Effector memory CD4-positive, alpha-beta T cell (primary cell): ENCODE measurements at places on chromosomes 16 and 17.

DNA sequence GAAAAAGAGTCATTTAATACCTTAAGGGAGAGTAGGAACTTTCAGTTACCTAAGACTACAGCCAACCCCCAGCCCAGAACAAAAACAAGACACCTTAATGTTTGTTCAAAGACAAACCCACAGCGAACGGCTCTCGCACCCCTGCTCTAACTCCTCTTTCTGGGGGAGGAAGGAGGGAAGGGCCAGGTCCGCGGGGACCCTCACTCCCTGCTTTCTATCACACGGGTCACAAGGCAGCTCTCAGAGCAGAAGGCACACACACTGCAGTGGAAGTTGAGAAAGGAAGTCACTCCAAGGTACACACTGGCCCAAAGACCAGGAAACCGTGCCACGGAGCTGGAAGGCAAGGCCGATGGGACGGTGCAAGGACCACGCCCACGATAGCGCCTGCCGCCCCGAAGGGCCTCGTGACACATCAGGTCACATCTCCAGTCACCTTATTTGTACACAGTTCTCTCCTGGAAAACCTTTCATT lies 10.0 kb downstream of the LITAFD start:
- DNase-seq, result no peak

GRCh38 chr17:40323391-40324381 lies 14.7 kb downstream of the RARA start:
- peak; percentile 84 for DNase-seq

DNA sequence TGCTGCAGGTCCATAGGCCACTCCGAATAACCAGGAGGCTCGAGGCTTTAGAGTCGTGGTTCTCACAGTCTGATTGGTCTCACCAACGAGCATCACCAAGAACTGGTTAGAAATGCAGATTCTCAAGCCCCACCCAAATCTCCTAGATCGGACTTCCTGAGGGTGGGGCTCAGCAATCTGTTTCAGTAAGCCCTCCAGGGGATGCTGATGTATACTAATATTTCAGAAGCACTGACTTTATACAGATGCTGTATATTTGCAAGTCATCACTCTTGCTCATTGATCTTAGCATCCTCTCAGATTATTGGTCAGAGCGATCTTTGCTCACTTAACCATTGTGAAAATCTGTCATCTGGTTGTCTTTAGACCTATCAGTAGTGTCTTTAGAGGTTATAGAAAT lies 4.4 kb upstream of the VAC14 start:
- DNase-seq, result no peak

- no peak for DNase-seq
Measured at GRCh38 chr16:64841071-64841470, 280.8 kb downstream of the CDH11 start.

- DNase-seq, result no peak
Measured at GRCh38 chr17:4125552-4125951, 17.3 kb downstream of the ZZEF1 start.

DNA sequence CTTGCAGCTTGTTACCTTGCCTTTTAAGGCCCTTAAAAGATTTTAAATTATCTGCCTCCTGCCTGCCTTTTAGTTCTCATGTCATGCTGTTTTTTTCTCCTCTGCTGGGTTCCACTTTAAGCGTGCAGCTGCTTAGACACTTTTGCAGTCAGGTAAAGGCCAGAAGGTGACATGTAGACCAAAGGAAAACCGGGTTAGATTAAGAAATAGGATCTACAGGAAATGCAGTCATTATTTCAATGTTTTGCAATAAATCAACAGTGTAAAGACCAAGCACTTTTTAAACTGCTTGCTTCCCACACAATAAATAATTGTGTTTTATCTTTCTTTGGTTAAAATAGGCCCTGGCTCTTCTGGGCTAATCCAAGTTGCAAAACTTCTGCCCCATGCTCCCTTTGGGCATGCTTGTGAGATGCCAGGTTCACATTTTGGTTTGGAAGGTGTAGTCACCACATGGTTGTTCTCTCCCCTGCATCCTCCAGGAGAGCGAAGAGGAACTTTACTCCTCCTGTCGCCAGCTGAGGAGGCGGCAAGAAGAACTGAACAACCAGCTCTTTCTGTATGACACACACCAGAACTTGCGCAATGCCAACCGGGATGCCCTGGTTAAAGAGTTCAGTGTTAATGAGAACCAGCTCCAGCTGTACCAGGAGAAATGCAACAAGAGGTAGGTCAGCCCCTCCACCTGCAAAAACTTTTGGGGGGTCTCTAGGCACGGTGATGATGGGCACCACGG lies 54.9 kb downstream of the SDR42E1 start:
- no peak for DNase-seq

DNA sequence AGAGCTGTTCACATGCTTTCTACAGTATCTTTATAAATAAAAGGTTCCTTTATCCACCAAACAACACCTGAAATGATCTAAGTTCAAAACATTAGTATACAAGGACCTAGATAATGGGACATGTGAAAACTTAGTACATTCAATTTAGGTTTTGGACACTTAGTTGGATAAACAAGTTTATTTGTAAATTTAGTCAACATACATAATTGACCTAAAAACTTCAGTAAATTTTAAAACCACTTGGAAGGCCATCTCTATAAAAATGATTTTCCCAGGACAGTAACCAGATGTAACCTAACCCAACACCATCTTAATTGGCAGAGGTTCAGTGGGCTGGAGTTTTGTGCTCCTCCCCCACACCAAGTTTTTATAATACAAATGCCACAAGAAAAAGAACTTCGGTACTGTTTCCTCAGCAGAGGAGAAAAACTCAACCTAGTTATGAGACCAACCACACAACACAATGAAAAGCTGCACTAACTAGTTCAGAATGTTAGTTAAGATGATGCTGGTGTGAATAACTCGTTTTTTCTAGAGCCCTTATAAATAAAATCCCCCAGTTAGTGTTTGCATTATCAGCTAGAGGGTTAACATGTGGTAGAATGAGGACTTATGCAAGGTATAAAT lies 7.2 kb upstream of the UNK start:
- DNase-seq, result no peak

- DNase-seq, result no peak
Measured at GRCh38 chr16:81478876-81479511, 34.4 kb downstream of the CMIP start.

DNA sequence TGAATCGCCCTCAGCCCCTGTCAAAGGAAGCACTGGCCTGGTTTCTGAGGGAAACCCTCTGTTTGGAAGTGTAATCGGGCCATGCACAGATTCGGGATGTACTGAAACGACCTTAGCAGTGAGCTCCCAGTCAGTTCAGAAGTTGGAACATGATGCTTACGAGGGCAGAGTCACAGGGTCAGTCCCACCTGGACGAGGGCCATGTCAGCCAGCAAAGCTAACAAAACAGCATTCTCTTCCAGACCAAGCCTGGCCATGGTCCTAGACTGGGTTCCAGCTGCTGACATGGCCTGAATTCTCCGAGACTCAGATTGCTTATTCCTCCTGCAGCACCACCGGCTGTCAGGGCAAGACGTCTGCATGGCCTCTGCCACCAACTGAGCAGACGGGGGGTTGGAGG lies 192.2 kb upstream of the WSCD1 start:
- DNase-seq, result no peak

- DNase-seq, result no peak
Measured at GRCh38 chr17:41486809-41487530, 2.7 kb downstream of the KRT36 start.

DNA sequence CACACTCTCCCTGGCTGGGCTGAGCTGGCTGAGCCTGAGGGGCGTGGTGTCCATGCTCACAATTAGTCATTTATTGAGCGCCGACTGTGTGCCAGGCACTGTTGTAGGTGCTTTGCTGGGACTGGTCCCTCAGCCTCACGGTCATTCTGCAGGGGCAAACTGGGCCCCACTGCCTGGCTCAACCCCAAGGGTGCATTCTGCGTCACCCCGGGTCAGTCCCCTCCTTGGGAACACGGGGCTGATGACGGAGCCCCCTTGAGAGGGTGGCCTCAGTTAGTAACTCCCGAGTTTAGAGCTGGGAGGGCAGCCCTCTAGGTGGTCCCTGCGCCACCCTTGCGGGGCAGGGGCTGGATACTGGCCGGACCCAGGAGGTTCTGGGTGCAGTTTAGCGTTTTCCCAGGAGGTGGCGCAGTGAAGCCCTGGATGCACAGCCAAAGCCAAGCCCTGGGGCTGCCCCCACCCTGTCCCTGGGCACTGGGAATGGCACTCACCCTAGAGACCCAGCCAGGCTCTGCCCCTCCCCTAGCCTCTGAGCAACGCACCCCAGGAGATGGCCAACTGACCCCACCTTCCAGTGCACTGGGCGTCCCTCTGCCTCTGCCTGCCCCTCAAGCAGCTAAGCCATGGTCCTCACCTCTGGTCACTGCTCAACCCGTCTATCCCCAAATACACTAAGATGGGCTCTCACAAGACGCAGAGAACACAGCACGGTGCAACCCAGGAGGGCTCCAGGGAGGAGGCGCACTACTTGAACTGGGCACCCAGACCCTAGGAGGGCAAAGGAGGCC lies 243.2 kb upstream of the GSE1 start:
- no peak for DNase-seq

GRCh38 chr17:45361451-45361850 lies 44.6 kb upstream of the MAP3K14 start:
- no peak for DNase-seq

- no peak for DNase-seq
Measured at GRCh38 chr17:45251931-45252330, 10.0 kb downstream of the SPATA32 start.

GRCh38 chr17:32558997-32559650 lies 72.3 kb downstream of the CDK5R1 start:
- DNase-seq, result no peak

- no peak for DNase-seq
Measured at GRCh38 chr17:5225668-5226457, 8.8 kb downstream of the SCIMP start.

DNA sequence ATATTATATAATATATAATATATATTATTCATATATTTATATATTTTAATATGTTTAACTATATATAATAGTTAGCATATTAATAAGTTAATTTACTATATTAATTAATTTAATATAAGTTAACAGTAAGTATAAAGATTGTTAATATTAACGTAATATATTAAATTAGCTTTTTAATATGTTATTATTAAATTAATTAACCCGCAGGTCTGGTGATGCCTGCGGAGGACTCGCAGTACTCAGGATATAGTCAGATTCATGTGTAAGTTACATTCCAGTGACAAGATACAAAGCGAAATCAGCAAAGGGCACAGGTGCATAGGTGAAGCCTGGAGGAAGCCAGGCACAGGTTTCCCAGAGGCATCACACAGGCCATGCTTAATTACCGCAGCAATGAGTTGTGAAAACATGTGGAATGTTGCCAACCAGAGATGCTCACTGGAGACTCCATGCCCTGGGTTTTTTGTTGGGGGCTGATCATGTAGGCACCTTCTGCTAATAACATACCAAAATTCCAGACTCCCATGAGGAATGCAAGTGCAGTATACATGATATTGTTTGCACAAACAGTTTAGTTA lies 130.4 kb upstream of the MPHOSPH6 start:
- no peak for DNase-seq

- DNase-seq, result no peak
Measured at GRCh38 chr16:14175086-14175485, 104.0 kb downstream of the MRTFB start.

DNA sequence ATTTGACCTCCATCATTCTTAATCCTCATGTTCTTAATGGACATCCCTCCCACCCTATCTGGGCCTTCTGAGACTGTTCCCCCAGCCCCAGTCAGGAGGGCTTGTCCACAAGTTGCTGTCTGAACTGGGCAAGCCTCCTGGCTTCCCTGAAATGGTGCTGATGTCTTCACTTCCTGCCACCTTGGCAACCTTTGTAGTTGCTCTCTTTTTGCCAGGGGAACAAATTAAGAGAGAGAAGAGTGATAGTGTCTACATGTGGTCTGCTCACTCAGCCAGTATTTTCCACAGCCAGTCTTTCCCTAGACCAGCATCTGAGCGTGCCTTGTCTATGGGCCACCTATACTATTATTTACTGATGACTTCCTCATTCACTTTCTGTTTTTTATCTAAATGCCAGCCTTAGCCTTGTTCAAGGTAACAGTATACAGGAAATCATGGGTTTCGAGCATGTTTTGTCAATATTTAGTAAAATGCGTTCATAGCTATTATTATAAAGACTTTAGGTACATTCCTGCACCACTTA lies 710.1 kb downstream of the MAF start:
- DNase-seq, result no peak

DNA sequence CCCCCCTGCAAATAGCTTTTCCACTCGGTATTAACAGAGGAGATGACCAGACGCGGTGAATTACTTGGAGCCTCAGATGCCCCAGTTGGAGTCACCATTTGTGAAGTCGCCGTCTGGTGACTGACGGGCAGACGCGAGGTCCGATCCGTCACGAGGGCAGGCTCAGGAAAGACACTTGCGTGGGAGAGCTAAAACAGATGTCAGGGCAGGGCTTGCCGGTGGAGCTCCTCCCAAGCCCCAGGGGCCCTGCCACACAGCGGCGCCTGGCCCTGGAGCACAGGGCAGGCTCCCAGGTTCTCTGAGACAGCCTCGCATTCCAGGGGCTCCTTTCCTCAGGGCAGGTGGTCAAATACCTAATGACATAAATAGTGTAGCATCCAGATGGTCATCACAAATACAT lies 348.3 kb downstream of the C16orf95 start:
- no peak for DNase-seq

DNA sequence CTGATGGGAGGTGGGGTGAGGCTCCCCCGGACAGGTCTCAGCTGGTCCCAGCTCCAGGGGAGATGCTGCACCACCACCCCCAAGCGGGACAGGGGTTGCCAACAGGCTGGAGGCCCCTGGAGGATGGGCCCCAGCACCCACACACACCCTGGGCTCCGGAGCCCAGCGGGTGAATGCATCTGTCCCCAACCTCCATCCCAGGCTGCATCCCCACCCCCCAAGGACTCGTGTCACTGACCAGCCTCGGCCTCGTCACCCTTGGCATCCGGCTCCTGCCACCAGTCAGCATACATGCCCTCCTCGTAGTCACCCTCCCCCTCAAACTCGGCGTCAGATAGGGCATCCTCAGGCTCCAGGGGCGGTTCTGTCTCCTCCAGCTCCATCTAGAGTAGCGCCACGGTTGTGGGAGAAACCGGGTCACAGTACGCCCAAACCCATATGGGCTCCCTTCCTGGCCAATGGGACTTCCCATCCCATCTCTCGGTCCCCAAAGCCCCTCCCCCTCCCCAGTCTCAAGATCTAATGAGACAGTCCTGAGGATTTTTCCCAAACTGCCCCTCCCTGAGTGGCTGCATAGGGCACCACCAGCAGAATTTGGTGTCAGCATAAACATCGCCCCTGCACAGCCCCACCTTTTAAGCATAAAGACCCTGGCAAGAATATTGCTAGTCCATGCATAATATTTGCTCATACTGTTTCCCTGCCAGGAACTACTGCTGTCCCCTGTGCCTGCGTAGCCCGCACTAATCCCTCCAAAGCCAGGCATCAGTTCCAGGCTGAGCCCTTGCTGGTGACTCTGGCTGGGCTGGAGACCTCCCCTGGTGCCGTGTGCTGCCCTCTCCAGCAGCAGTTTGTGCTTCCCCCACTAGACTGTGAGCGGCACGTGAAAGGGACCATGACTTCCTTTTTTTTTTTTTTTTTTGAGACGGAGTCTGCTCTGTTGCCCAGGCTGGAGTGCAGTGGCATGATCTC lies 8.4 kb downstream of the P3H4 start:
- DNase-seq, result no peak
